ENCODE measurements at places on chromosomes 1 and 21.

DNA sequence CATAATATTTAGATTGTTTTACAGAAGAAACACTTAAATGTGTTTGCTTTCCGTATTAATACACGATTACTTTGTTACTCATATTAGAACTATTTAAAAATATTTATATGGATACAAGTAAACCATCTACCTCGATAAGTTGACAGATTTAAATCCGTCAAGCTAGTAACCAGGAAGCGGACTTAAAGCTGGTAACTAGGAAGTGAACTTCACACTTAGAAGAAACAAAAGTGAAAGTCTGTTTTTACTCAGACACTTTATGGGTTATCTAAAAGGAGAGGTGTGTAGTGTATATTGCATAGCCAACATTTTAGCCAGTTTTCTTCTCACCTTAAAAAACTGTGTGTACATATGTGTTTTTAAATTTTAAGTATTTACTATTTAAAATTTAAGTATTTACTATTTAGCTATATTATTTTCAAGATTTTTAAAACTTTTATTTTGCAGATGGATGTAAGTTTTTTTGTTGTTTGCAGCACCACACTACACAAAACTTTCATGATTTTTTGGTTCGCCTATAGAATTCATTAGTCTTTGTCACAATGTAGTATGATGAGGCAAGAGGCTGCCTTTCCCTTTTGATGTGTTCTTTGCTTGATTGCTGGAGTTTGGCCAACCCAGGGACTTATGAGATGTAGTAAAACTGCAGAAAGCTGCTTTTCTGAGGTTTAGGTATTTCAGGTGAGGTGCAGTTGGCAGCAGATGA, 2.7 kb downstream of the USP25 start:
- no peak for DNase-seq

DNA sequence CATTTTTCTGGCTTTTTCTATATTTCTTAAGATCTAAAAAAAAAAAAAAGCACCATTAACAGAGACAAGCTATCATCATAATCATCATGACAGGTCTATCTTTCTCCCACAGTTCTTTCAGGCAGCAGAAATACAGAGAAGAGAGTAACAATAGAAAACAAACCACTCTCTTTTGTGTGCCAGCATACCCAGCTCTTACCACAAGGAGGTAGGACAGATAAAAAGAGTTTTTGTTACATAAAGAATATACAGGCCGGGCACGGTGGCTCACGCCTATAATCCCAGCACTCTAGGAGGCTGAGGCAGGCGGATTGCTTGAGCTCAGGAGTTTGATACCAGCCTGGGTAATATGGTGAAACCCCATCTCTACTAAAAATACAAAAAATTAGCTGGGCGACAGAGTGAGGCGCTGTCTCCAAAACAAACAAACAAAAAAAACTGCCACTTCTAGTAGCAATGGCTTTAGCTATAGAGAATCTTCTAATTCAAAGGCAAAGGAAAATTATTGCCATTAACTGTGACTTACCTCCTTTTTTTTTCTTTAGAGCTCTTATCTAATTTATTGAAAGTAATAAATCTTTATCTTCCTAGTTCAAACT, 39.7 kb downstream of the ANKRD13C start:
- DNase-seq, result no peak

GRCh38 chr1:239315631-239316217, 70.6 kb upstream of the CHRM3 start:
- DNase-seq, result no peak

GRCh38 chr1:157047062-157047410, 1.5 kb upstream of the ARHGEF11 start:
- DNase-seq, result no peak

DNA sequence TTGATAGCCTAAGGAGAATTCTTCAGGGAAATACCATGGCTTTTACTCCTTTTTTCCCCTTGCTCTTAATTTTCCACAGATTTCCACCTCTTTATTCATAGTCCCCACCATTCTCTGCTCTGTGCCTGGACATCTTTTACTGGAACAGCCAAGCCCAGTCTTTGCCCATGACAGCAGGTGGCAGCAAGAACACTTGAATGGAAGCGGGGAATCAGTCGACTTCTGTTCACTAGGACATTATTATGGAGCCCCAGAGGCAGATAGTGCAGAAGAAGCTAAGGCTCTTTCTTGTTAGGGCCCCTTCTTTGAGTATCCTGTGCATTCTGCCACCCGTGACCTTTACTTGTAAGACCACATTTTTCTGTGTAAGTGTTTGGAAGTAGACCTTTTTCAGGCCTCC, 6.3 kb downstream of the OR14I1 start:
- DNase-seq, result no peak

DNA sequence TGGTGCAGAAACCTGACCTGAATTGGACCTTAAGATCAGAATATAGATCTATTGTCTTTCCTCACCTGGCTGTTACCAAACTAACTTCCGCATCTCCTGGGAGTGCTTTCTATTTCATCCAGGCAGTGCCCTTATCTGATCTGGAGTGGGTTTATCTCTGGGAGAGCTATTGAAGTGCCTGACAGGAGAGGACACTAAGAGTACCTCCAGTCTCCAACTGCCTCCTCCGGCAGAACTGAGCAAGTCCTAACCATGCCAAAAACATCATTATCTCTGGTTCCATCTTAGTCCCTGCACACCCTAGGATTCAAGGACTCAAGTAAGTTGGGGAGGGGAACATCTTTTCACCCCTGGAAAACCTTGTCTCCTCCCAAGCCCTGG, 12.4 kb upstream of the KCNJ15 start:
- no peak for DNase-seq

- DNase-seq, result peak; percentile 81
Observed at GRCh38 chr1:162847839-162848453, 13.0 kb downstream of the CCDC190 start.

DNA sequence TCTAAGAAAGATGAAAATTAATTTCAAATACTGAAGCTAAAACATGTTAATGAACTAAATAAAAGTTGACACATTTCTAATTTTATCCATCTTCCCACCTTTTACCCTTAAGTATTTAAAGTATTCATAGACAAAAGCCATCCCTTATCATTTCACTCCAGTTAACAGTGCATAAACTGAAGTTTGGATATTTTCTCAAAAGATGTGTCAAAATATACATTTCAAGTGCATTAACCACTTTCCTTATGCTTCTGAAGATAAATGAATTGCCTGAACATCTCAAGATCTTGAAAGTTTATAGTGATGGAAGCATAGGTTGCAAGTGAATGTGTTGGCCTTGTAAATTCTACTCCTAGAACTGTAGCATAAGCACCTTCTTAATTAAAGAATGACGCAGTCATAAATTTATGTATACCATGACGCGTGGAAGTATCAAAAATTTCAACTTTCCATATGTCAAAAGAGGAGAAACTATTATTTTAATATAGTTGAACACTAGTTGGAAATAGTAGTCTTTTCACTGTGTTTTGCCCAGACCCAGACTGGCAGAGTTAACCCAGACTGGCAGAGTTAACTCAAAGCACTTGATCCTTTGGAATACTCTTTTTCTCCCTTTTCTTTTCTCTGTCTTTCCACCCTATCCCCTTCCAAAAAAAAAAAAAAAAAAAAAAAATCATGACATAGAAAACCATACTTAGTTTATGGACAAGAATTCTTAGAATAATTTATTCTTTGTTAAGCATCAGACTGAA, 282.6 kb upstream of the C1orf105 start:
- DNase-seq, result no peak

DNA sequence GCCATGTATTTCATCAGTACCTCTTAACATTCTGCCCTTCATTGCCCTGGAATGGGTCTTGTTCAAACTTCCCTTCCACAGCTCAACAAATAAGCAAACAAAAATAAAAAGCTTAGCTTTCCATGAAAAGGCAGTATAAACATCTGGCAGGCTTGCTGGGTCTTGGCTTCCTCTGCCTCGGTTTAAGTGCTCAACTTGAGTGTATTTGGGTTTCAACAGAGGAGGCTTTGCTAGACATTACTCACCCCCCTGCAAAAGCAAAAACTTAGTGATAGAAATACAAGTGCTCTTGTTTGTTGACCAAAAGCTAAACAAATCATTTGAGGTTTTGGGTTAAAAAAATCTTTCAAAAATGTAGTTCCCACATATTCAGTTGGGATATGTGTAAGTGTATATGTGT, 518.5 kb downstream of the PLPP3 start:
- no peak for DNase-seq

- no peak for DNase-seq
Observed at GRCh38 chr1:112030157-112030556, 40.7 kb upstream of the KCND3 start.

DNA sequence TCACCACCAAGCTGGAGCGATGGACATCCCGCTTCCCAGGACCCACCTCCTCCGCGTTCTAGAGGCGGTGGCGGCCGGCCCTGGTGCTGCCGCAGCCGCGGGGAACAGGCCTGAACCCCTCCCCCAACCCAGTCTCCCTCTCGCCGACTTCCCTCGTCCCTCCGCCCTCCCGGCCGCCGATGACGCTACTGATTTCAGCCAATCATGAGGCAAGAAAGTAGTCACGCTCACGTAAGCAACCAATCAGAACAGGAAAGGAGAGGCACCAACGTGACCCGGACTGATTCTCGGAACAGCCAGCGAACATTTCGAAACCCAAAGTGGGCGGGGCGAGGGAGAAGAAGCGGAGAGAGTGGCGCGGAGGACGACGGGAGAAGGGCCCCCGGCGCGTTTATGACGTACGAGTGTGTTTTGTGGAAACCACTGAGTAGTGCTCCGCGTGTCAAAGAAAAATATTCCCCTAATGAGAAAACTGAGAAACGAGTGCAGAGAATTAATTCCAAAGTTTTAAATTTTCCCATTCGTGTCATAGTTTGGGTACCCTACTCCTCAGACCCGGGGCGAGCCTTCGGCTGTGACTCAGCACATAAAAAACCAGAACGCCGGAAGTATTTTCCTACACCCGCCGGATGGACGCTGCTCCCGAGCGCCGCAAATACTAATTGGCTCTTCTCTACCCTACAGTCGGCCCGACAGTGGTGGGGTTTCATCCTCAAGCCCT, at the start of gene NRDC:
TSS of gene NRDC (minus strand) at position 112 of the 721 bp plus-strand sequence. CDS start 112 bp downstream, outside the sequence.
- DNase-seq, result peak; percentile 98

GRCh38 chr1:243982447-243983018, 68.5 kb upstream of the ZBTB18 start:
- DNase-seq, result no peak

GRCh38 chr1:242554577-242554976, 30.1 kb upstream of the PLD5 start:
- DNase-seq, result no peak

- no peak for DNase-seq
Observed at GRCh38 chr1:14392161-14392858, 206.2 kb upstream of the KAZN start.

DNA sequence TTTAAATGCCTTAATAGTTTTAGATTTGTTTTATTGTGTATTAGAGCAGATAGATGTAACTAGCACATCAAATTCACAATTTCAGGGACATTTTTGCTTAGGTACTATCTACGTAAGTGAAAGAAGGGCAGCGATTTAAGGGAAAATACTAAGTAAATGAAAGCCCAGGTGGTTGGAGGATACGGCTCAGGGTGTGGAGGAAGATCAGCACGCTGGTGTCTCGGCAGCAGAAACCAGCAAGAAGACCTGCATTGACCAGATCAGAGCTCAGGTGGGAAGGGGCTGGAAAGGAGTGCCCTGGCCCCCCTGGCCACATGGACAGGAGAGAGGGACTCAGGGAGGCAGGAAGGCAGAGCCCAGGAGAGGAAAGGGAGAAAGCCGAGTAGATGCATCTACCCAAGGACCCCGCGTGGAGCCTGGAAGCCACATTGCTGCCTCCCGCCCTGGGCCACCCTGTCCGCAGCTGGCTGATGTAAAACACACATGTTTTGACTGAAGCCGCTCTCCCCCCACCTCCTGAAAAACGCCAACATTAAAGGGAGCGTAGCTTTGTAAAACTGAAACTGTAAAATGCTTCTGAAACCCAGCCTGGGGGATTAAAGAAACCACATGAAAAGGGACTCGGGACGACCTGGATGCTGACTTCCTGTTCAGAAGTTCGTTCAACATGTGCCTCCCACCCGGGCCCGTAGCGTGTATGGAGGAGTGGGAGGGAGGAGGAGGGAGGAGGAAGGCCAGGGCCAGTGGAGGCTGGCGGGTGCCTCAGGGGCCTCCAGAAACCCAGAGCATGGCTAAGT, 72.6 kb upstream of the TARDBP start:
- DNase-seq, result peak; percentile 56

DNA sequence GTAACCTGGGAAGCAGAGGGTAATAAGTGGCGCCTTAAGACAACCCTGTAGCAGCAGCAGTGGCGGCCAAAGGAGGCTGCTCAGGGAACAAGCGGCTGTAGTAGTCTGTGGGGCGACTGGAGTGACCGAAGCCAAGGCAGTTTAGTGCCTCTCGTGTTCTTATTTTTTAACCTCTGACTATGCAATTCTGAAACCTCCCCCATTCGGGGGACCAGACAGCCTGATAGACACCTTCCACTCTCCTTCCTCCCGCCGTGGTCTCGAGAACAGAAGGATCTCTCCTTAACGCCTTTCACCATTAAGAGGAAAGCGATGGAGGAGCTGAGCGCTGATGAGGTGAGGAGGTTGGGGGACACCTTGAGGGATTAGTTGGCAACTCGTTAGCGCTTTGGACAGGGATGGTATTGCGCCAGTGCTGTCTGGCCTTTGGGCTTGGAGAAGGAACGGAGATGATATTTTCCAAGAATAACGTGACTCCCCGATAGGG, 644 bp downstream of the UBE4B start:
- DNase-seq, result no peak

GRCh38 chr1:243598433-243598832, 251.6 kb downstream of the AKT3 start:
- DNase-seq, result no peak

DNA sequence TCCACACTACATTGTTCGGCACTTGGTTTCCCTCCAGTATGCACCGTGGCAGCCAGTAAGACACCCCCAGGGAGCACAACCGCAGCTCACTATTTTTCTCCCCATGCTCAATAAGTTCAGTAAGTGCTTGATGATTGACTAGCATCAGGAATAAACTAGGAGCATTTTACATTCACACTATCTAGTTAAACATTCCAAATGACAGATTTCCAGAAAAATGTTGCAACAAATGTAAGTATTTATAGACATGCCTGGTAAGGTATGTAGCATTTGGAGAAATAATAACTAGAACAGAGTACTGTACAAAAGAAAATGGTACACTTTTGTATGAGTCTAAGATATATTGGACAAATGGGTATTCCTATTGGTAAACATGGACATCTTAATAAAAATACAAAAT, 92.9 kb downstream of the SLC45A1 start:
- DNase-seq, result no peak

- no peak for DNase-seq
Observed at GRCh38 chr21:34198231-34199120, 125.1 kb downstream of the MRPS6 start.

GRCh38 chr1:15948595-15949452, 27.1 kb downstream of the ZBTB17 start:
- DNase-seq, result no peak

GRCh38 chr1:182484531-182485257, 34.7 kb downstream of the RGSL1 start:
- DNase-seq, result no peak

DNA sequence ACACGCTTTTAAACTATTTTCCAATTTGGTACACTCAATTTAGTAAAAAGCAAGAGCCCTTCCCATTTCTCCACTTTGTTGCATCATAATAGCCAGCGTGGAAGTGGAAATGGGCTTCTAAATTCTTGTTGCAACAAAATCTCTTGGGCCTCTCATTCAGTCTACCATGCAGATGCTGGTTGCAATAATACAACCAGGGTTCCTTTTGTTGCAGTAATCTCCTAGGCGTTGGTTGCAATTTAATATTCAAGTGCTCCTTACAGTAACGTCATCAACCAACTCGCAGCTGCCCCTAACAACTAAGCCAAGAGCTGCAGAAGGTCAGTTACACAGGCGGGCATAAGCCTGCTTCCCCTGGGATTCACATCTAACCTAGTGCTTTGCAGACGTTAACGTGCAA, 2.7 kb upstream of the HDGF start:
- DNase-seq, result no peak

- no peak for DNase-seq
Observed at GRCh38 chr1:15454256-15454655, 2.3 kb upstream of the CELA2A start.

All from stimulated activated CD4-positive, alpha-beta T cell treated with anti-CD3 and anti-CD28 coated beads, Interleukin-4, amount 100 ng/mL, for 1 hour (primary cell).